Posterior cingulate gyrus (tissue), 11 donors: ENCODE measurements at places on chromosomes 3 and 15.

DNA sequence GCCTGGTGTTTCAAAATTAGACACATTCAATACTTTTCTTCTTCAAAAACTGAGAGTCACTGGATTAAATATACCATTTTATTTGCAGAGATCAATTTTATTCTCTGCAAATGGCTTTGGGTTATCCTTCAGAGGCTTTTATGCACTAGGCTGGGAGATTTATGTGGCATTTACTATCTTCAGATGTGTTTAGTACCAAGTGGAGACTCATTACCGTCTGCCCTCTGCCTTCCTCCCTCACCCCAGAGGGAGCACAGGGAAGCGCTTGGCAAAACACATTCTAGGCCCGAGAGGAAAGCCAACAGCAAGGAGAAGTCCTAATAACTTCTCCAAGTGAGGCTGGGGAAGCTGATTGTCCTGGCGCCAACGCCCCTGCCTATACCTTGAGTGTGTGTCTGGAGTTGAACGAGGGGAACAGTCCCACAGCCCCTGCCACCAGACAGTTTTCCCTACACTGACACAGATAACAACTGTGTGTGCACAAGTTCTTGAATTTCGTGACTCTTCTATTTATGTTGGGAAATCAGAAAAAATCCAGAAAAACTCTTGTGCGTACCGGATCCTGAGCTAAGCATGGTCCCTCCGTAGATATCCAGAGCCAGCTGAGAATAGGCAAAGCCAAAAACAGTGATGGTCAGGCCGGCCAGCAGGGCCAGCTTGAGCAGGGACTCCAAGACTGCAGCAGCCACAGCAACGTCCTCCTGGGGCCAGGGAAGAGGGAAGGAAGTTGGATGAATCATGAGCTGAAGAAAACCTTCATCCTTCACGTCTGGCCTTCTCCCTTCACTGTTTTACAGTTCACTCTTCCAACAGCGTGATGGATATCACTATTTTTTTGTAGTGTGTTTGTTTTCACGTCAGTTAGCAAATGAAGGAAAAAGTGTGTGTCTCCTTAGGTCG, 26.6 kb downstream of the RFT1 start:
- no peak for DNase-seq

DNA sequence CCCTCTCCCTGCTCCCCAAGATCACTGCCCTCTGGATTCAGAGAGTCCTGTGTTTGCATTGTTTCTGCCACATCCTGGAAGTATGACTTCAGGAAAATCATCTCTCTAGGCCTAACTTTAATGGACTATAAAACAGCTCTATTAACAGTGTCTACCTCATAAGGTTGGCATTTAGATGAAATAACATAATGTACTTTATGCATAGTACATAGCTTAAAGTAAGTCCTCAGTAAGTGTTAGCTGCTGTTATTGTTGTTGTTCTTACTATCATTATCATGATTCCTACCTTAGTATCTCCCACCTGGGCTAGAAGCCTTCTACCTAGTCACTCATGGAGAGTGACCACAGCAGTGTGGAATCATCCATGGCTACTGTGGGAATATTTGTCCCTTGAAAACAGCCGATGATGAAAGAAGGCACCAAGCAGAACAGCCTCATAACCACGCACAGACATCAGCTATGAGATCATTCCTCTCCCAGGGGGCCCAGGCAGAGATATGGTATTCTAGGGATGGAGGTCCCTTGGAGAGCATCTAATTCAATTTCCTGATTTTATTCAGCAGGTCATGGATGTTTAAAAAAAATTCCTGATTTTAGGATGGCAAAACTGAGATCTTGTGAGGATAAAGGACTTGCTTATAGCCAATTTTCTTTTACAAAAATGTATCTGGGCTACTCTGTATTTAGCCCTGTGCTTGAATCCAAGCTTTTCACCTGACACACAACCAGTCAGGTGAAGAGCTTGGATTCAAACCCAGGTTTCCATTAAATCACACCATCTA, 1.9 kb downstream of the FSD2 start:
- no peak for DNase-seq

DNA sequence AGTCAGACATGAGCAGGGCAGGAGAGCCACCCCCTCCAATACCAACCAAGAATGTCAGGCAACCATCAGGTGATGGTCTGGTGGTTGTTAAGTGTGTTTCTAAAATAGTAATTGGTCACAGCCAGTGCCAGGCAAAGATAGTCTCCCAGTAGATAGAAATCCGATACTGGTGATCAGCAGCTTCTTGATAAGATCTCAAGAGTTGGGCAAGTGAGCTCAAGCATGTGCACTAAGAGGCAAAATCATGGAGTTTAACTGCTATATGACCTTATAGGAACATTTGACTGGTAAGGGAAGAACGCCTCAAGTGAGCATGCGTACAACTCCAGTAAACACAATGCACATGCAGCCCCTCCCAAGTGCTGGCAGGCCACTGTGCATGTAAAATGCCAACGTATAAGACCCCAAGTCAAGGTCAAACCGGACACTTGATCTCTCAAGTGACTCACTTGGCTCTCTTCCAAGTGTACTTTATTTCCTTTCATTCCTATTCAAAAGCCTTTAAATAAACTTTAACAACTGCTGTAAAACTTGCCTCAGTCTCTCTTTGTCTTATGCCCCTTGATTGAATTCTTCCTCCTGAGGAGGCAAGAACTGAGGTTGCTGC, 36.0 kb upstream of the CBLB start:
- no peak for DNase-seq

DNA sequence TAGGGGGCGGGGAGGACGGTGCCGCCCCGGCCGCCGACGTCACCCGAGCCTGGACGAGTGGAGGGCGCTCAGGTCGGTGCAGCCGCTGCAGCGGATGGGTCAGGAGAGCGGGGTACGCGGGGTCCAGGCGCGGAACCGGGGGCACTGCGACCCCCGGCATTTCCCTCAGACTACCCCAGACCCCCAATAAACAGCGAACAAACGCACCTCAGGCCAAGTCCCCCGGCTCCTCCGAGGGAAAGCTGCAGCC, 78.9 kb downstream of the IQSEC1 start:
- peak; percentile 87 for DNase-seq

DNA sequence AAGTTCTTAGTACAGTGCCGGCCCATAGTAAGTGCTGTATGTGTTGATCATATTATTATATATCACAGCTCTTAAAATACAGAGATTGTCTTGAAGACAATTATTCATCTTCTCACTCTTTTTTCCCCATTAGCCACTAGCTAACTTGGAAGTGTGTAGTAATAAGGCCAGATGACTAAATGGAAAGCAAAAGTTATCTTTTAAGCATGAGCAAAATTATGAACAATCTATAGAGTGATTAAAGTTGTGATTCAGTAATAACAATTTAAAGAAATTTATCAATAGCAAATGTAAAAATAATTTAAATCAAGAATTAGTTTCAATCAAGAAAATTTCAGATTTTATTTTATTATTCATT, 630.9 kb upstream of the TBL1XR1 start:
- no peak for DNase-seq

- no peak for DNase-seq
These were observed 1237.9 kb downstream of the ROBO2 start for GRCh38 chr3:78277801-78278200.

GRCh38 chr15:80856809-80857377, 77.7 kb downstream of the CEMIP start:
- no peak for DNase-seq

- no peak for DNase-seq
These were observed 91.8 kb downstream of the BTD start for GRCh38 chr3:15693355-15693754.

DNA sequence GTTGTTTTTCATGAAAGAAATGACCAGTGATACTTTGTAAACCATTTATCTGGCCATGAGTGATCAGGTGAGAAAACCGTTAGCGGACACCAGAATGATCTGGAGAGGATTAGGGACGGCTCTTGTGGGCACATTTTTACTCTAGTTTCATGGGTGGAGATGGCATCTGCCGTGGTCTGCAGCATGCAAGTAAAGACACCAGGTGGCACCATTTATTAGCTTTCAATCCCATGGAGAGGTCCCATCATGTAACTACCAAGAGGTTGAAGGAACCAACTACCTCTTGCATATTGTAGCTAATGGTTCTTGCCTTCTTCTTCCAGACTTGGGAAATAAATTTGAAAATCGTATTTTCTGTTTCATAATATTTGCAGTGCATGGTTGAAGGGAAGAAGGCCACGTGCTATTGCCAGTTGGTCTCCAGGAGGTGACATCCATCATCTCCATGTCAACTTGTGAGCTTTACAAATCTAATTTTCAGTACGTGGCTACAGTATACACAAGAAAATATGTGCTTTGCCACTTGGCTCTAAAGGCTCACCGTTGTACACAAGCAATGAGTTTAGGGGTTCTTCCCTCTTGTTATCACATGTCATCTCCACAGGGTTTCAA, 1.5 kb upstream of the MAPKBP1 start:
- peak; percentile 40 for DNase-seq

GRCh38 chr3:148955544-148956346, 35.6 kb upstream of the GYG1 start:
- DNase-seq, result peak; percentile 29

GRCh38 chr3:25480811-25481210, 52.7 kb downstream of the RARB start:
- no peak for DNase-seq

DNA sequence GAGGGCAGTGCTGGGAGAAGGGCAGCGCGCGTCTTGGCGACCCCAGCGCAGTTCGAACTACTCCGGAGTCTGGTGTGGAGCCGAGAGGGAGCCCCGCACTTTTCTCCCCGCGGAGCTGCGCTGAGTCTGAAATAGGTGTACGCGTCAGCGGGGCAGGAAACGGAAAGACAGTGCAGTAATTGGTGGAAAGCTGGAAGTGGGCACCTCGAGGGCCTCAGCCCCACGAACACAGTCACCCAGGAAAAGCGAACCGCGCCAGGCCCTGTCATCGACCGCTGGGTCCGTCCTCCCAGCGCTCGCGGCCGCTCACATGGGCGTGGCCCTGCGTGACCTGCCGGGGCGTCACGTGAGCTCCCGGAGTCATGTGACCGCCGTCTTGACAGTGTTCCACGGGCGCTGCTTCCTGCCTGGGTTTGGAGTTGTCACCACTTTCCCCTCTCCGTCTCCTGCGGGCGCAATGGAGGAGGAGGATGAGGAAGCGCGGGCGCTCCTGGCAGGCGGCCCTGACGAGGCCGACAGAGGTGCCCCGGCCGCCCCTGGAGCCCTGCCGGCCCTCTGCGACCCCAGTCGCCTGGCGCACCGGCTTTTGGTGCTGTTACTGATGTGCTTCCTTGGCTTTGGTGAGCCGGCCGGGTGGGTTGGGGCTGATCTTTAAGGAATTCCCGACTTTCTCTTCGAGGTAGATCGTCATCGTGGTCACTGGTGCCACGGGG, at the start of gene MFSD1:
Gene MFSD1, plus strand, starts transcription at position 359 of the 713 bp plus-strand sequence. Its CDS starts 99 bp downstream, at position 458.
- DNase-seq, result peak; percentile 92

DNA sequence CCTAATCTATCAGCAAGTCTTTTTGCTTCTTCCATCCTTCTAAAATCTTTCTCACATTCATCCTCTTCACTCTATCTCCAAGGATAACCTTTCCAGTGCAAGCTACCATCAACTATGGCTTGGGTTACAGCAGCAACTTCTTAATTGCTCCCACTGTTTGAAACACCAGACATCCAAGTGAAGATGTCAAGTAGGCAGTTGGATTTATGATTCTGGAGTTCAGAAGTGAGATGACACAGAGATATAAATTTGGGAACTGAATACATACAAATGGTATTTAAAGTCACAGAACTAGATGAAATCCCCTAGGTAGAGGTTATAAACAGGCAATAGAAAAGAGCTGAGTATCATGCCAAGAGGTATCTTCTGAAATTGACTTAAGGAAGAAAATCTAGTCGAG, 3.7 kb downstream of the UBR1 start:
- DNase-seq, result no peak

GRCh38 chr3:8301977-8302735, 199.5 kb upstream of the LMCD1 start:
- no peak for DNase-seq

- no peak for DNase-seq
These were observed 301.7 kb upstream of the ROPN1 start for GRCh38 chr3:124293584-124293983.

GRCh38 chr3:140529558-140529957, 148.3 kb upstream of the TRIM42 start:
- DNase-seq, result no peak

GRCh38 chr3:46874430-46874829, 3.1 kb upstream of the PTH1R start:
- DNase-seq, result no peak

DNA sequence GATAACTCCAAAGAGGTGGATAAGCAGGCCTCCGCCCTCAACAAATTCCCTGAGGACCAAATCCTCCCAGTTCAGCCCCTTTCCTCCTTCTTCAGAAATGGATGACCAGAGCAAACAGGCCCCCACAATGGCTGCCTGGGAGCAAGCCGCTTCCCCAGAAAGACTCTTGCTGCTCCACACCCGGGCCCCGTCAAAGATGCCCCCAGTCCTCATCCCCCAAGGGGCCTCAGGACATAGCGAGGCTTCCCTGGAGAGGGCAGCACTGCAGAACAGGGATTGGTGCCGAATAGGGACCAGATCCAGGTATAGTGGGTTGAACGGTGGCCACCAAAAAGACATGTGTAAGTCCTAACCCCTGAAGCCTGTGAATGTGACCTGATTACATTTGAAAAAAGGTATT, 502.3 kb downstream of the SHQ1 start:
- no peak for DNase-seq

DNA sequence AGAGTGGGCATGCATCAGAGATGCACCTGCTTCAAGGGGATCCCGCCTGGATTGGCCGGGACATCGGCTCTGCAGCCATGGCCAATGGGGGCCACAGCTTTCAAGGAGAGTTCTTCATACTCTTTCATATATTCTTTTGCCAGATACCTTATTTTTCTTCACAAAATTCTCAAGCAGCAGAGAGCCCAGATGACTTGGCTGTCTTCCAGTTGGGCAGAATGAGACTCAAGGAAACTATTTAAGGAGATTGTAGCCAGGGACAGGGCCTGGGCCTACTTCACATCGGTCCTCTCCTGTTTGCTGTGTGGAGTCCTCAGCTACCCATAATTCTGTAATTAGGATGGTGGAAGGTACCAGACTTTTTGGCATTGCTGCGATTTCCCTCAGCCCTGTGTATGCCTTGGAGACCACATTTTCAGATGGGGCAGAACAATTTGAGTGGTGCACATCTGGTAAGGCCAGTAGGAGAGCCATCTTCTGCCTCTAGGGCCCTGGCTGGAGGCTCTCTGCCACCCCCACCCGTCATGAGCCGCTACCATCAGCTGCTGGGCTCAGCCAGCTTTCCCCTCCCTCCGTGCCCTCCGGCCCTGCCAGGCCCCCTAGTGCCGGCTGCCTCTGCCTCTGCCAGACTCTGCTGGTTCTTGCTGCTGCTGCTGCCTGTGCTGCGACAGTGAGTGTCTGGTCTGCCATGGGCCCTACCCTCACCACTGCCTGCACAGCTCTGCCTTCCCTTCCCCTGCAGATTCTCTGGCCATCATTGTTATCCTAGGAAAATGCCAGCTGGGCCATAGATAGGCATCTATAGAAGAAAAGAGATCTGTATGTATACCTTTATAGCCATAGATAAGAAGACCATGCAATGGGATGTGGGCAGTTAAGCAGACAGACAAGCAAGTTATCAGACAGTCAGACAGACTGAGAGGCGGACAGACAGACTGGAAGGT, 6.7 kb downstream of the PLIN1 start:
- no peak for DNase-seq
